ENCODE measurements at places on chromosomes 2 and 18.

GRCh38 chr2:235391921-235392615 lies 101.8 kb upstream of the AGAP1 start:
- no peak for DNase-seq

- peak; percentile 63 for DNase-seq
Observed at GRCh38 chr2:19738707-19739106, 163.1 kb downstream of the TTC32 start.

DNA sequence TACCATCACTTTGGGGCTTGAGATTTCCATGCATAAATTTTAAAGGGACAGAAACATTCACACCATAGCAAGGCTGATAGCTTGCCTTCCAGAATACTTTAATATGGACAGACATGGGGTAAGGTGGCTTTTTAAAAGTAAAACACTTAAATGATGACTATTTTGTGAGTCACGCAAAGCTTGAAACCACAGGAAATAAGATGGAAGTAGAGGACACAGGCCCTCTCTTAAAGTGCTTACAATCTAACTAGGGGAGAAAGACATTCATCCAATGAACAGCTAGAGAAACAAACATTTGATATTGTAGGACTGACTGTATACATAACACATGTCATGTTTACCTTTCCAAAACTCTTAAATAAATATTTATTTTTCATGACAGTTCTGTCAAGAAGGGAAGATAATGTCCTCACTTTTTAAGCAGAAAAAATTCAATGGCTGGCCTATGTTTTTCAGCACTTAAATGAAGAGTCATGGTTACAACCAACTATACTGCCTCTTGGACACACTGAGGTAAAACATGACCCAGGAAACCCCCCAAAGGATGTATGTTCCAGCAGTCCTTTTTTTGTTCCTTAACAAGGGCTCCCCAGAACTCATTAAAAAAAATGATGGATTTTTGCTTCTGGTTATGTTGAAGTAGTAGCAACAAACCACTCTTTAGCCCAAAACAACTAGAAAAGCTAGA lies 120.0 kb upstream of the RBMS1 start:
- DNase-seq, result no peak

DNA sequence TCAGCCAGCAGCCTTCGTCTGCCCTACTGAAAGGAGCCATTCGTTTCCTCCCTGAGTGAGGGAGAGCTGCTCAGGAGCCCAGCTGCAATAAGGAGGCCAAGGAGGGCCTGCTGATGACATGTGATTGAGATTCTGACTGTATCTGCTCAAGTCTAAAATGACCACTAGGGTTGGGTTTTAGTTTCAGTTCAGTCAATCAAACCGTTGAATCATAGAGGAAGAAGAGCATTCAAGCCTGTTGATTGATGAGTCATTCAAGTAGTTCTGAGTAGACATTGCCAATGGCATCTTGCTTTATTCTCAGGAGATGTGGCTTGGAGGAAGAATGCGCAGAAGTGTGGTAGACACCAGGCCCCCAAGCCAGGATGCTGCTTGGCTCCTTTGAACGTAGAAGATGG lies 19.9 kb upstream of the BCL2L11 start:
- no peak for DNase-seq

GRCh38 chr18:13973061-13973575 lies 57.8 kb upstream of the MC2R start:
- no peak for DNase-seq

GRCh38 chr18:26357960-26358359 lies 131.7 kb downstream of the TAF4B start:
- DNase-seq, result no peak

- DNase-seq, result no peak
Observed at GRCh38 chr18:8526332-8526731, 82.9 kb upstream of the RAB12 start.

DNA sequence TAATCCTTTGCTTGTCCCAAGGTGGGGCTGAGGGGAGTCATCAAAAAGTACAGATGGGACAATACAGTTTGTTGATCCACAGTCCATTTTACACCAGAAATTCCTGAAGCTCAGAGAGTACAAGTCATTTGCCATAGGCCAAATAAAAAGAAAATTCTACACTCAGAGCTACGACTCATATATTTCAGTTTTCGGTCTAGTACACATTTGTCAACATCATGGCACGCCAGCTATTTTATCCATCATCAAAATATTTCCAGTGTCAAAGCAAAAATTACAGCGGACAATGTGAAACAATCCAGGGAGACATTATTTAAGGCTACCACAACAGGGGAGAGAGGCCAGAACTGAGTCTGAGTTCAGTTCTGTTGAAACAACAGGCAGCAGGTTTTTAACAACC lies 587.5 kb upstream of the DSEL start:
- DNase-seq, result no peak

DNA sequence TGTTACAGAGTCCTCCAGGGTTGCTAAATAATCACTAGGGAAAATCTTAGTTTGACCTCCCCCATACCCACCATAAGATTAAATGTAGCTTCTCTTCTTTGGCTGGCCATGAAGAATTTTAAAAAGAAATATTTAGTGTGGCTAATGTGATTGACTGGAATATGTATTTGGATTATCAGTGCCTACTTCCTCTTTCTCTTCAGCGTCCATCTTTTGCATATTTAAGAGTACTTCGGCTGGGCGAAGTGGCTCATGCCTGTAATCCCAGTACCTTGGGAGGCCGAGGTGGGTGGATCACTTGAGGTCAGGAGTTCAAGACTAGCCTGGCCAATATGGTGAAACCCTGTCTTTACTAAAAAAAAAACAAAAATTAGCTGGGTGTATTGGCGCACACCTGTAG lies 28.8 kb downstream of the ADAM23 start:
- DNase-seq, result no peak

DNA sequence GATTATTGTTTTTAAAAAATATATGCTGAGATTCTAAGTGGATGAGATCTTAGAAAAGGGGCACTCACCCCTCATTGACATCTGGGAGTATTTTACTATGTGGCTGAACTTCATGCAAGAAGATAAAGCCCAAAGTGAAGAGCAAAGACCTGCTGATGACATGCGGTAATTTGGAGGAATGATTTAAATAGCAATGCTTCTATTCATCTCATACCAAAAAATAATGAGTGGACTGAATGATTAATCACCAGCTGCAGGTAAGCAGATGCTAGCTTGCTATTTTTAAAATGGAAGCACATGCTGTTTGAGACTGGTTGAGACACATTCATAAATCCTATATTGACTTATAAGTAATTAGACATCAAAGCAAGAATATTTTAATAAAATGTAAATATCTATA lies 12.7 kb upstream of the CDK15 start:
- DNase-seq, result no peak

GRCh38 chr18:75857558-75857957 lies 430.1 kb upstream of the SMIM21 start:
- DNase-seq, result no peak

DNA sequence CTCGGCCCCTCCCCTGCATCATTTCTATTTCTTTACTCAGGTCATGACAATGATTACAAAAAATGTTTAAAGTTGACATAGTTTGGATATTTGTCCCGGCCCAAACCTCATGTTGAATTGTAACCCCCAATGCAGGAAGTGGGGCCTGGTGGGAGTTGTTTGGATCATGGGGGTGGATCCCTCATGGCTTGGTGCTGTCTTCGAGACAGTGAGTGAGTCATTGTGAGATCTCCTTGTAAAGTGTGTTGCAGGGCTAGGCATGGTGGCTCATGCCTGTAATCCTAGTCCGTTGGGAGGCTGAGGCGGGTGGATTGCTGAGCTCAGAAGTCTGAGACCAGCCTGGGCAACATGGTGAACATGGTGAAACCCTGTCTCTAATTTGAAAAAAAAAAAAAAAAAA lies 9.2 kb upstream of the MAP4K4 start:
- no peak for DNase-seq

GRCh38 chr2:133802409-133803039 lies 234.3 kb upstream of the NCKAP5 start:
- no peak for DNase-seq

- no peak for DNase-seq
Observed at GRCh38 chr2:205772983-205773382, 90.7 kb downstream of the NRP2 start.

DNA sequence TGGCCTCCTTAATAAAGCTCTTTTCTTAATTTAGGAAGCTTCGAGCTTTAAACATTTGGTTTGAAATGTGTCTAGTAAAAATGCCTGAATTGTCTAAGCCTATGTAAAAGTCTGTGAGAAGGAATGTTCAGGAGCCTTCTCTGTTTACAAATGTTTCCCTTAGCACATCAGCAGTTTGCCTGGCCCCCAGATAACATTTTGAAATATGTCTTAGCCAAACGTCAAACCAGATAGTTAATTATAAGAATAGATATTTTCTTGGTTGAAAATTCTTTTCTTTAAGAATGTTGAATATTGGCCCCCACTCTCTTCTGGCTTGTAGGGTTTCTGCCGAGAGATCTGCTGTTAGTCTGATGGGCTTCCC lies 498.6 kb downstream of the CCDC85A start:
- no peak for DNase-seq

DNA sequence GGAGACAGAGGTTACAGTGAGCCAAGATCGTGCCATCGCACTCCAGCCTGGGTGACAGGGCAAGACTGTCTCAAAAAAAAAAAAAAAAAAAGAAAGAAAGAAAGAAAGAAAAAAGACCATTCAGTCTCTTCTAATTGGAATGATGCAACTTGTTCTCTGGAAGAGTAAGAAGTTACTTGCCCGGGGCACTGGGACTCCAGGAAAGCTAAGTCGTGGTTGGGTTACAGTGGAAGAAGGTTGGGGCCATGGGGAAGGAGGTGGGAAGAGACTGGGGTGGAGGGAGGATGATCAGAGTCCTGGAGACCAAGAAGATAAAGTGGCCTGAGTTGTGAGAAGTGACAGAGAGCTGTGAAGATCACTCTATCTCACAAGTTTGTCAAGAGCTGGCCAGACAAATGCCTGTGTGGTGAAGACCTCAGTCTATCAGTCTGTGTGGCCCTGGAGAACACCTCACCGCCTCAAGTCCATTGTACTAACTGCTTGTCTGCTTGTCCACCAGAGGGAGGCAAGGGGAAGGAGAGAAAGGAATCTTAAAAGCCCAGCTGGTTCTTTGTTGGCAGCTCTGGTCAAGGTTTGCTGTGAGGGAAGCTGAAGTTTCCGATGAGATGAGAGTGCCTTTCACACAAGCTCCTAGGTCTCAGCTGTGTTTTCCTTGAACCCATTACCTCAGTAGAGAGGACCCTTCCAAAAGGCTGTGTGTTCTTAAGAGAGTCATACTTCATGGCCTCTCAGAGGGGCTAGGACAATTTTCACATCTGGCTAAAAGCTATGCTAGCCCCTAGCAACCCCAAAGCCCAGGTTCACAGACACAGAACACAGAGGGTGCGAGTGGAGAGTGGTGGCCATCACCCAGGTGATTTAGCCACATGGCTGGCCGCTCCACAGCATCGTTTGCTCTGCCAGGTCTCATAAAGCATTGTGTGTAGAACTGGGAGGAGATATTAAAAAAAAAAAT lies 72.0 kb upstream of the TMEM178A start:
- DNase-seq, result peak; percentile 59

GRCh38 chr18:61765097-61765496 lies 127.7 kb downstream of the RNF152 start:
- DNase-seq, result no peak

- DNase-seq, result no peak
Observed at GRCh38 chr2:132484144-132484543, 67.5 kb downstream of the GPR39 start.

GRCh38 chr2:202135091-202135874 lies 62.2 kb downstream of the KIAA2012 start:
- DNase-seq, result peak; percentile 94

- no peak for DNase-seq
Observed at GRCh38 chr2:179273461-179273962, 8.9 kb upstream of the SESTD1 start.

- DNase-seq, result no peak
Observed at GRCh38 chr2:219184121-219184520, 6.0 kb downstream of the RETREG2 start.

- DNase-seq, result no peak
Observed at GRCh38 chr2:234702731-234703225, 205.9 kb upstream of the ARL4C start.

GRCh38 chr2:175010848-175011254 lies 5.7 kb upstream of the CHN1 start:
- no peak for DNase-seq

DNA sequence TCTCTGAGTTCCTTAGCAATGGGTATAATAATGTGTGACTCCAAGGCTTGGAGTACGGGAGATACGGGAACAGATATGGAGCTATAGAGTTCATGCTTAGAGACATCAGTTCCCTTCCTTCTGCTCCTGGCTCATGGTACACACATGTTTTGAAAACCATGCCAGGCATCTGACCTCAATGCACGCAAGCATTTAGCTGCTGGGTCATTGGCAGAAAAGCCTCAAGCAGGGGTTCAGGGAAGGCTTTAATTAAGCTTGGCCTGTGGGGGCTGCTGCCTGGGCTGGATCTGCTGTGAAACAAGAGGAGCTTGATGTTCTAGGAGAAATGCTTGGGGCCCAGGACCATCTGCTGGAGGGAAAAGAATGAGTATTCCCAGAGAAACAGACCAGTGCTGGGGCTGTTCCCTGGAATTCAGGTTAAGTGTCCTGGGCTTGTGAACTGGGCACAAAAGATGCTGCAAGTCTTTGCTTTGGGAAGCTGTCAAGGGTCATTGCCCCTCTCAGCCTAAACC lies 3.2 kb downstream of the ALLC start:
- DNase-seq, result no peak
